ENCODE measurements at places on chromosomes 1 and 21. TPM values are rescaled to one million over a fixed set of nuclear protein-coding genes. Genes with fewer than 3 reads are reported as not detected.

GRCh38 chr1:221411283-221411682, 330.6 kb downstream of the DUSP10 start:
- no peak for DNase-seq

DNA sequence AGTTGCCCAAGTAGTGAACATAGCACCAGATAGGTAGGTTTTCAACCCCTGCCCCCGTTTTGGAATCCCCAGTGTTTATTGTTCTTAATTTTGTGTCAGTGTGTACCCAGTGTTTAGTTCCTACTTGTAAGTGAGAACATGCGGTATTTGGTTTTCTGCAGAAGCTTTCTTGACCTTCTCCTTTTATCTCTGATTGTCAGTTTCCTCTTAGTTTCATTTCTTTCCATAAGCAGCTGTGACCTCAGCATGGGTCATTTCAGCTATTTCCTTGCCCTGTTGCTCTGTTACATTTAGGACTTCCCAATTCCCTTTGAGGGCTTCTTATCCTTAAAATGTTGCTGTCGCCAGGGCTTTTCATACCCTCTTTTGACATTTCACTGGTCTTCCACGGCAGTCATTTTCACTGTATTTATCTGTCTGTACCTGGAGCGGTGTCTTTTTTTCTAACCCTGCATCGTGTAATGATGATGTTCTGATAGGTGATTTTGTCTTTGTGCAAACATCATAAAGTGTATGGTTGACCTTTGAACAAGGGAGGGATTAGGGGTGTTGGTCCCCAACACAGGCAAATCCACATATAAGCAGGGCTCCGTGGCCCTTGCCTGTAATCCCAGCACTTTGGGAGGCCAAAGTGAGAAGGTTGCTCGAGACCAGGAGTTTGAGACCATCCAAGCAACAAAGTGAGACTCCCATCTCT, 15.0 kb downstream of the ITSN1 start:
- DNase-seq, result no peak

The DENND2D gene
- total RNA-seq, result 81.0 TPM

The KIF2C gene
- total RNA-seq, result 1.4 TPM

The NBL1 gene
- total RNA-seq, result 141 TPM

Measured in kidney (tissue), 22 donors.